ENCODE measurements at places on chromosomes 3 and 15.

GRCh38 chr3:89145995-89146394 lies 38.6 kb downstream of the EPHA3 start:
- peak; percentile 14 for DNase-seq

GRCh38 chr15:47813748-47814384 lies 96.6 kb downstream of the SEMA6D start:
- no peak for DNase-seq

DNA sequence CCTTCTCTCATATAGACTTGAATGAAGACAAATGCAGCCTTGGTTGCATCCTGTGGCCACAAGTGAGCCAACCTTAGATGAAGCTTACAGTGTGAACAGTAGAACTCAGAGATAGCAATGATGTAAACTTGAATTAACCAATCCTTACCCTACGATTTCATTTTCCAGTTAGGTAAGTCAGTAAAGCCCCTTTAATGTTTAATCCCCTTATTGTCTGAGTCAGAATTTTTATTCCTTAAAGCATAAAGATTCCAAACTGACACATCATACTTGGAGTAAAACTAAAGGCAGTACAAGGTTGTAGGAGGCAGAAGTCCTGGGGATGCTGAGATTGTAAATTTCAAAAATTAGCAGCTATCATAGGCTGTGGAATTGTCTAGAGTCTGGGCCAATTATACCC lies 507.8 kb upstream of the DPH6 start:
- DNase-seq: no peak

GRCh38 chr15:41104234-41104633 lies 11.8 kb downstream of the INO80 start:
- DNase-seq: peak; percentile 25

- DNase-seq: no peak
Observed at GRCh38 chr3:162938083-162938482, 1441.5 kb downstream of the OTOL1 start.

GRCh38 chr15:74383286-74383685 lies 15.8 kb upstream of the CYP11A1 start:
- no peak for DNase-seq

DNA sequence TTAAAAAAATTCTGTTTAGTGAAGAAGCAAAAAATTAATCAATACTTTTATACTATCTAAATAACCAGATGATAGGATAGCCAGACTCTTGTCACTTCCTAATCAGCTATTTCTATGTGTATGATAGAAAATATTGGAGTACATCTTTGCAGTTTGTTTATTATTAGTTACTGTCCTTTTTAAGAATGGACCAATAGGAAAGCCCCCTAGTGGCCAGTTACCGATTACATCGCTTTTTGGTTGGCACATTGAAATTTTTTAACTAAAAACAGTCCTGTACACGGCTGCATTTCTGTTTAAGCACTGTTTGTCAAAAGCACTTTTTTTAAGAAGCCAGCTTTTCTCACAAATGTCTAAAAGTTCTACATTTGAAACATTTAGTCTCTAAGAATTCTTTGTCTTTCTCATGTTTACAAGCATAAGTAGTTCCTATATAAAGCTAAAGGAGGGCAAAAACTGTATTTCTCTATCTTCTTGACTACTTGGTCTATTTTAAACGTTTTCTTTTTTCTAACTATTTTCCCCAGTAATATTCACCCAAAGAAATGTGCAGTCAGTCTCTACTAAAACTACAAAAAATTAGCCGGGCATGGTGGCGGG lies 253.2 kb upstream of the LRTM1 start:
- DNase-seq: no peak

- DNase-seq: no peak
Observed at GRCh38 chr3:183878071-183878470, 6.6 kb downstream of the PARL start.

DNA sequence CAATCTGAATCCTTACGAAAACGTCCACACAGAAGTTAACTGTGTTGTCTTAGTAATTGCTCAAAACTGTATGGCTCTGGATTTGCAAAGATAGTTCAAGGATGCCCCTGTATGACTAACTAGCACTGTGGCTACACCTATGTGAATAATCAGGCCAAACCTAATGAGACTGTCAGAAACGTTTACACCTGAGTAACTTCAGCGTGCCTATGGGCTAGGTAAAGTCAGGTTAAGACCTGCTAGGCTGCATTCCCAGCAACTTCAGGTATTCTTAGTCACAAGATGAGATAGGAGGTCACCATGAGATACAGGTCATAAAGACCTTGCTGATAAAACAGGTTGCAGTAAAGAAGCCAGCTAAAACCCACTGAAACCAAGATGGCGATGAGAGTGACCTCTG lies 87.8 kb upstream of the PLXND1 start:
- no peak for DNase-seq

DNA sequence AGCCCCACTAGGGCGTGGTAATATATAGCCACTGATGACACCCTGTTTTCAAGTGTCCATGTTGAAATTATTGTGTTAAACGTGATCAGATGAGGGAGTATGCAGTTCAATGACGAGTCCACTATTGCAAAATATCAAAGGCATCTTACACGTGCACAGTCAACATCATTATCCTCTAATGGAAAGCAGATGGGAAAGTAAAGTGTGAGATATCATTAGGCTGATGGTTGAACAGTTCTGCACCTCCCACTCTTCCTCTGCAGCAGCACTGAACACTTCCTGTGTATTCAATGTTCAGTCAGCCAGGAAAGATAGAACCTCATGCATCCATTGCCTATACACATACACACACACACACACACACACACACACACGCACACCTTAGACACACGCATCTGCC lies 431.8 kb upstream of the CCDC54 start:
- DNase-seq: no peak

DNA sequence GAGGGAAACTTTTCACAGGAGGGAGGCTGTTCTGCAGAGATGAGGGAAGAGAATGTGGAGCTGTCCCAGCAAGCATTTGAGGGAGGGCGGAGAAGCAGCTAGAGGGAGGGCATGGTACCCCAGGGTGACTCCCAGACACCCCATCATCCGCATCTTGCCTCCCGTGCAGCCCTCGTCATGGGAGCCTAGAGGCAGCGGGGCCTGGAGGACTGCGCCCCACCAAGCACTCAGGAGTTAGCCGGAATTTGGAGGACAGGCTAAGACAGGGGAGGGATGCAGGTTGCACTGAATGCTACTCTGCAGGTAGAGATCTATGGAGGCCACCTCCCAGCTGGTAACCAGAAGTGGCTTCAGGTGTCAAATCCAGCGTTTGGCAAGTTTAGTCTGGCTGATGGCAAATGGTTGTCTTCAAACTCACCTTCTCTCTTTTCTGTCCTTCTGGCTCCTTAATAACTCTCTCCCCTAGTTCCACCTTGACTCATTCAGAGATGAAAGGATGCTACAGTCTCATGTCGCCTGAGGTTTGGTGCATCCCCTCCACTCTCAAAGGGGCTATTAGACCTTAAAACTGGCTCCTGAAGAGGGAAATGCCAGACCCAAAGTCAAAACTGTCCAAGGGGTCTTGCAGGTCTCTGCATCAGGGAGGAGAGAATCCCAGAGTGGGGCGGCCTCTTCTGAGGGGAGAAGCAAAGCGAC lies 155.9 kb upstream of the TLE3 start:
- no peak for DNase-seq

DNA sequence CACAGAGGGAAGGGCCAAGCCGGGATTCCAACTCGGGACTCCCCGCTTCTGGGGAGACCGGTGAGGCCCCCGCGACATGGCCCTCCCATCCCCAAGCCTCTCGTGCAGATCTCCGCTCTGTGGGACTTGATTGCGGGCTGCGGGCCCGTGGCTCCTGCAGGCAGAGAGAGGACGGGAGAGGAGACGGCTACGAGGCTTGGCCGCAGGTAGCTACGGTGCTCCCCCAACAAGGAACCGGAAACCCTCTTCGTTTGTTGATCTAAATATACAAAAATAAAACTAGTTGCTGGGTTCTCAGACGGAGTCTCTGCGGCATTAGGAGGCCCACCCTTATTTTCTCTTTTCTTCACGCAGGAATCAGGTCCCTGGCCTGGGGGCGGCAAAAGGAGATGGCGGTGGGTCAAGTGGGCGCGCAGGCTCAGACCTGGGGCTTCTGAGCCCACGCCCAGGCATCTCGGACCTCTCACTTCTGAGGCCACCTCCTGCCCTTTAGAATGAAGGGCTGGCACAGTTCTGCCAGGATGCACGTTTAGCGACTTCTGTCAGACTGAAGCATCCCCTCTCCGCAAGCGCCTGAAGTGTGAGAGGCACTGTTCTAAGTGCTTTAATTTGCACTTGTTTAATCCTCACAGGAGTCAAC lies 10.9 kb downstream of the GNB5 start:
- no peak for DNase-seq

DNA sequence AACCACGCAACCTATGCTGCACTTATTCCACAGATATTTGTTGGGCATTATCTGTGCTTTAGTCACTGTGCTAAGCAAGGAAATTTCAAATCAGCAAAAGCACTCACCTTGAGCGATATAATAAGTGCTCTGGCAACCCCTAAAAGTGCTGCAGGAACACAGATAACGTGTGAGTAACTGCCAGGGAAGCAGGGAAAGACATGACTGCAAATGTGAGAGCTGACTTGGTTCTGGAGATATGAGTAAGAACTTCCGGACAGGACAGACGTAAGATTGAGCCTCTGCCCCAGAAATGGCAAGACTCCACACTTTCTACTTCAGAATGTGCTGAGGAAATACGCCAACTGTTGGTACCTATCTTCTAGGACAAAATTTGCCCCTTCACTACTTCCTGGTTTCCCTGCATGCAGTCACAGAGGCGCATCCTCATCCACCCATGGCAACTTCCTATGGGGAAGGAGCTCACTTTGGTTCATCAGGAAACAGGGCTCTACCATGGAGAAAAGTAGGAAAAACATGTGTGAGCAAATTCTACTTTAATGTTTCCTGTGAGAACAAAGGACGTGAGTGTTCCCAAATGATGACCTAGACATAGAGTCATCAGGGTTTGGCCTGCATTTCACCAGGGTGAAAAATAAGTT lies 41.7 kb downstream of the AQP9 start:
- no peak for DNase-seq

DNA sequence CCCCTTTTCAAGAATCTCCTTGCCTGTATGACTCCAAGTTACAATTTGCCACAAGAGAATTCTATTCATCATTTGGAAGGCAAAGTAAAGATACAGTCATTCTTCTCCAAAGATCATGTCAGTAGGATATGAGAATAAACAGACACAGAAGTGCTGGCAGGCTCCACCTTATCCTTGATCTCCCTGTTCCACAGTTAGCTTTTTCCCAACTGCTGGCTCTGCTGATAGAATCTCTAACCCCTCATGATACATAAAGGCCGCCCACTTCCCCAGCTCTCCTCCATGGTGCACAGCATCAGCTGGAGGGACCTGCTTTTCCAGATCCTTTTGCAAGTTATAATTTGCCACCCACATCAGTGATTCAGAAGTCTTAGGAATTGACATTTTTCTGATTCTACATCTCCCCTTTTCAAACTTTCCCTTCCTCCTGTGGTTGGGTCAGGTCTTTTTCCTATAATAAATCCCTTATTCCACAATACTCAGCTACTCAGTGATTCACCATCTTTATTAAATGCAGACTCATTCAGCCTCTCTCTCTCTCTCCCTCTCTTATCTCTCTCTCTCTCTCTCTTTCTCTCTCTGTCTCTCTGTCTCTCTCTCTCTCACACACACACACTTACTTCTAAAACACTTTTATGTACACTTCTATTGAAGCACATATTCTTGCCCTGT lies 465.4 kb downstream of the GBE1 start:
- no peak for DNase-seq

GRCh38 chr3:196270499-196270898 lies 17.0 kb downstream of the PCYT1A start:
- no peak for DNase-seq

DNA sequence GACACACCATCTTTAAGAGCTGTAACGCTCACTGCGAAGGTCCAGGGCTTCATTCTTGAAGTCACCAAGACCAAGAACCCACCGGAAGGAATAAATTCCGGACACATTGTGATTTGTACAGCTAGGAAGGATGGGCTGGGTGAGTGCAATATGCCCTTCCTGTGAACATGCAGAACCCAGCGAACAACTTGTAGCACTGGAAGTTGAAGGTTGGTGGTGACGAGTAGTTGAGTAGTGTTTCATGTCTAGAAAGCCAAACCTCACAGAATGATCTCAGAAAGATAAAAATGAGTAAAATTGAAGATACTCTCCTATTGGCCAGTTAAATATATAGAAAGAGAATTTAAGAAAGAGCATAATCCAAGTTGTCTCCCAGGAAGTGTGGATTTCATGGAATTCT lies 462.2 kb upstream of the CFAP20DC start:
- no peak for DNase-seq
